ENCODE measurements at places on chromosomes 7 and 10. TPM values are rescaled to one million over a fixed set of nuclear protein-coding genes. Genes with fewer than 3 reads are reported as not detected.

- peak; percentile 70 for DNase-seq
Measured at GRCh38 chr7:107047902-107048782, 3.6 kb downstream of the PRKAR2B start.

The ENTPD7 gene
- total RNA-seq = 14.6 TPM

The UCMA gene
- not detected for total RNA-seq

DNA sequence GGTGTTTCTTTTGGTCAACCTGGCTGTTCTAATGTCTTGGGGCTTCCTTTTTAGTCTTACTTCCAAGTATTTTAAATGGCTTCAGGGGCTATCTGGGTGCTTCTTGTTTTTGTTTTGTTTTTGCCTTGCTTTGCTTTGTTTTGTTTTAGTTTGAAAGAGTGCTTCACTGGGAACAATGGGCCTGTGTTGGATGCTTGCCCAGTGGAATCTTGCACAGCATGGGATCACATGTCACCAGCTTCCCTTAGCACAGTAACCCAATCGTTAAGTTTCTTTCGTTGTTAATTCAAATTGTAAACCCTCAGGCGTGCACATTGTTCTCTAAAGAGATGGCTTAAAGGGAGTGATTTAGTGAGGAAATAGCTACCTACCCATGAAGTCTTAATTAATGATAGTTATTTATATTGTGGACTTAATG is 8.9 kb downstream of the COL17A1 start:
- no peak for DNase-seq

- no peak for DNase-seq
Measured at GRCh38 chr10:122249991-122250750, 20.9 kb upstream of the BTBD16 start.

The PLCE1 gene
- 2.8 TPM for total RNA-seq

DNA sequence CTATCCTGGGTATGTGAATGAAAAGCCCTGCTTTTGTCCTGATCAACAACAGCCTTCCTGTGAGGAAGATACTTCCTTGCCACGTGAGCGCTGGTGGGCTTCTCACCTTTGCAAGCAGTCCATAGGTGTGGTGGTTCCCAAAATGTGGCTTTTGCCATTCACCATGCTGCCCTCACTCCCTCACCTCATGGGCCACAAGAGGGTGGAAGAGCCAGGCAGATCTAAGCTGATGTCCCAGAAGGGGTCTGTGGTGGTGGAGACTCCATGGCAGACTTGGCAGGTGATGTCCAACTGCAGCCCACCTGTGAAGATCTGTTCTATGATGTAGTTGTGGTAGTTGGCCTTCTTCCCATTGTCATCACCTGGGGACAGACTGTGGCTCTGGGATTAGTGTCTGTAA is 147.4 kb downstream of the BBS9 start:
- no peak for DNase-seq

- DNase-seq = no peak
Measured at GRCh38 chr10:1172256-1172984, 116.2 kb downstream of the WDR37 start.

The PSD gene
- 1.3 TPM for total RNA-seq

The PNLIPRP3 gene
- total RNA-seq = 0.13 TPM

The SPOCK2 gene
- not detected for total RNA-seq

GRCh38 chr7:64892666-64893309 is 10.3 kb upstream of the ZNF273 start:
- no peak for DNase-seq

- no peak for DNase-seq
Measured at GRCh38 chr10:73644767-73645166, 3.5 kb upstream of the MYOZ1 start.

- DNase-seq = no peak
Measured at GRCh38 chr7:2120251-2120660, 112.5 kb downstream of the MAD1L1 start.

The CCDC7 gene
- 1.5 TPM for total RNA-seq

DNA sequence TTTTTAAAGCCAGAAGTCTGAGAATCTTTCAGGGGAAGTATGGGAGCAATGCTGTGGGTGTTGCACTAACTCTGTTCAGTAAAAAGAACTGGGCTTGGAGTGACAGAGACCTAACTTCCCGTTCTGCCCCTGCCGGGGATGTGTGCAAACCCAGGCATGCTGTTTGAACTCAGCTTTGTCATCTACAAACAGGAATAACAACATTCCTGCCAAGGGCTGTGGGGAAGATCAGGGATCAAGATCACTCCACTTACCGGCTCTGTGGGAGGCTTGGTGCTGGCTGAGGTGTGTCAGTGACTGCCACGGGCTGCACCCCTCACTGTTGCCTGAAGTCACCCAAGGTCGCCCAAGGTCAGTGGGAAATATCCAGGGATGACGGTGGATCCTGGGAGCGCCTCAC is 23.1 kb upstream of the DRGX start:
- no peak for DNase-seq

The EFCAB10 gene
- not detected for total RNA-seq

DNA sequence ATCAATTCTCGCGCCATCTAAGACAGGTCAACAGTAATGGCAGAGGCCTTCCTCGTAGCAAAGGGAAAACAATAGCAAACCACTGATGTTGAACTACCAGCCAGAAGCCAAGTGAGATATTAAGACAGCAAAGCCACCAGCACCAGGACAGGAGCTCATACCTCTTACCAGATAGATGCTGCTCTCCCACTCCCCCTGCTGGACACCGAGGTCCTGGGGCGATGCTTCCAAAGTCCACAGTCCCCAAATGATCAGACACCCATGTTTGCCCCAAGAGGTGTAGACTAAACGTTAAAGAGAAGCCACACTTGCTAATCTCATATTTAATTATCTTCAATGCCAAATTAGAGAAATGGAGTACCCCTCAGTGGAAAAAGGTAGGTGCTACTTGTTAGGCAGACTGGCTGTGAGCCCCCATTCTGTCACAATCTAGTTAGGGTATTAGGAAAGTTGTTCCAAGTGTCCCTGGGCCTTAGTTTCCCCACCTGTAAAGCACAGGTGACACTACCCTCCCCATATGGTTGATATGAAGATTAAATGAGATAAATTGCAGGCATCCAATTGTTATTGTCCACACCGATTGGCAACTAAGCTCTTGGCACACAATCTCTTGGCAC is 39.9 kb downstream of the TOMM7 start:
- DNase-seq = peak; percentile 36

DNA sequence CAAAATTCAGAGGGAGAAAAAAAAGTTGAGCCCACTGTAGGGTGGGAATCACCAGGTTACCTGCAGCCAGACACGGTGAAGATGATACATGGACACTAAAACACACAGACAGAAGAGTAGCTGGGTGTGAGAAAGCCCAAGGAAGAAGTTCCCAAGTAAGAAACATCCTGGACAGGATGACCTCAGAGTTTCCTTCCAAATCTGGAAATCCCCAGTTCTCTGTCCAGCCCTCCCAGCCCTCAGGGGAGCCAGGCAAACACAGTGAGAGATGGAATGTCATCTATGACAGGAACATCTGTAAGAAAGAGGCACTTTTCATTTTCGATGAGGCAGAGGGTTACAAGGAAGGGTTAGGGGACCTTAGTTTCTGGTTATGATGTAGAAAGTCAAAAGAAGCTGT is 125.1 kb upstream of the LYZL1 start:
- peak; percentile 50 for DNase-seq

The SVOPL gene
- total RNA-seq = not detected

- DNase-seq = no peak
Measured at GRCh38 chr10:51246156-51246555, 171.9 kb downstream of the PRKG1 start.

GRCh38 chr10:123109466-123109865 is 26.3 kb upstream of the HMX3 start:
- no peak for DNase-seq

DNA sequence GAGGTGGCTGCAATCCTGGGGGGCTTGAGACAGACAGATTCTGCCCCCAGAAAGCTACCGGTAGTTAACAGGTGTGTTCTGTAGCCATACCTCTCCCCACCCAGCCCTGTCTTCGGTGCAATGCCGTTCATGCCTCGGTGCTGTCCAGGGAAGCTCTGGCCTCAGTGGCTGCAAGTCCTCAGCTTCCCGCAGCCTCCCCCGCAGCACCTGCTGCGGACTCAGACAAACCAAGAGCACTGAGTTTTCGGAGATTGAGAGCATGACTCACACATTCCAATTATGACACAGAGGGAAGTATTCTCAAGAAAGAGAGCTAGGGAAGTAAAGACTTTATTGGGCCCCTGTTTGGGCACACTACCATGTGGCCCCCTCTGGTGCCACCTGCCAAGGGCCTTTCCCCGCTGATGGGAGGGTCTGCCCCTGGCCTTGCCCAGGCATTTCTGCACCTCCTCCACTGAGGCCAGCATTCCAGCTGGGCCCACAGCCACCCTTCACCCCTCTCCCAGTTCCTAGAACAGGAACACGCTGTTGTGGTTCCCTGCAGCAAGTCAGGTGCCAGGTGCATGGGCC is 30.2 kb upstream of the EZH2 start:
- peak; percentile 80 for DNase-seq

The GATA3 gene
- total RNA-seq = 0.68 TPM
